Activated CD8-positive, alpha-beta T cell treated with anti-CD3 and anti-CD28 coated beads for 36 hours (primary cell): ENCODE measurements at places on chromosomes 7 and 10. TPM values are rescaled to one million over a fixed set of nuclear protein-coding genes. Genes with fewer than 3 reads are reported as not detected.

DNA sequence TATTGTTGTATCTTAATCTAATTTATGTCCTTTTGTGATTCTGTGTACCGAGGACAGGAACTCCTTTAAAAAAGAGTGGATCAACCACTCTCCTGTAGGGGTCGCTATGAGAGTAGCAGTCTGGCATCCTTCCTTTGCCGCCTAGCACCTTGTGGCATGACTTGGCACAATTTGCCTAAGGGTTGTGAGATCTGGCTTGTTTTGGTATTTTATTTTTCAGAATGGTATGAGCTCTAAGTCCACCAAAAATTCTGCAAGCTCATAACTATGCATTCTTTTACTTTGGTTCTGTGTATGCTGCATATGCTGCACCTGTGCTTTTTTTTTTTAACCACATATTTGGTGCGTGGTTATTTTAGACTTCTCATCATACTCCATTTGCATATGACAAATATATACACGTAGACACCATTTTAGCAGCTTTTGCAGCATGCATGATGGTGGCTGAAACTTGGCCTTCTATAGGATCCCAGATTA lies 112.8 kb downstream of the CDK14 start:
- DNase-seq: peak; percentile 18
- H3K36me3 ChIP-seq: no peaks in the 10 kb centered on the region
- no peak overlapping the region for H3K27ac ChIP-seq
- H3K4me3 ChIP-seq: no peak overlapping the region
- H3K4me1 ChIP-seq: no peaks in the 10 kb centered on the region

DNA sequence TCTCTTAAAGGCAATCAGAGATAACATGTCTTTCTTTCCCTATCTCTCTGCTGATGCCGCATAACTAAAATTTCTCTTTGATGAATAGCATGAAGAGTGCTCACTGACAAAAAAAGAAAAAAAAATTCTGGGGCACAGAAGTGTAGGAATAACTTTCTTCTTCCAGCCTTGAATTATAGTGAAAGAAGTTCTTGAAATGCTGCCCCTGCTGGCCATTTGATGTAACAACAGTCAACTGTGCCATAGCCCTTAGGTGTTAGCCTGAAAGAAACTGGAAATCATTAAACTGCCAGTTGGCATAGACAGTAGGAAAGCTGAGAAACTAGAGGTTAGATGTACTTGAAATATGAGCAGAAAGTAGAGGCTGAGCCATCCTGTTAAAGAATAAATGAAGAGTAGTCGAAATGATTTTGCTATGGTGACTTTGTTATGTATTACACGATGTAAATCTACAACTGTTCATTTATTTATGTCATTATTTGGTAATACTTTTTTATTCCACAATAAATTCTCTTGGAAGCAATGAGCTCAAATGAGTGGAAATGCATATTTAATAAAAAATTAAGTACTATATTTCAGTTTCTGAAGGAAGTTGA lies 48.3 kb upstream of the FAM171A1 start:
- no peak overlapping the region for H3K27ac ChIP-seq
- no peaks in the 10 kb centered on the region for H3K4me1 ChIP-seq
- H3K36me3 ChIP-seq: no peaks in the 10 kb centered on the region
- no peak overlapping the region for H3K4me3 ChIP-seq
- H3K27me3 ChIP-seq: no peaks in the 10 kb centered on the region
- DNase-seq: peak; percentile 39

DNA sequence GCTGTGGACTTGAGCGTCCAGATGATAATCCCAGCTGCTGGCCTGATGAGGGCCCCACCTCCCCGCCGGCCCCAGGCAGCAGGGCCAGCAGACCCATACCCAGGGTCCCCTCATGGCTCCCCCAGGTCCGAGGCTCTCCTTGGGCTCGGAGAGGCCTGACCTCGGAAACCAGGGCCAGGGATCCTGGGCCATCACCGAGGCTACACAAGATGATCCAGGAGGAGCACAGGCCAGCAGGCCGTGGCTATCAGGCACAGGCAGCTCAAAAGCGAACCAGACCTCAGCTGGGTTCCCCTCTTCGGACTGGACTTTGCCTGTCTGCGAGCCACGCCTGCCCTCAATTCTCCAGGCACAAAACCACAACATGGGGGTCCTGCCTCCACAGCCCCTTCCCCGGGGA lies 17.4 kb downstream of the PDGFA start:
- H3K4me1 ChIP-seq: peaks cover 6% of the 10 kb centered on the region
- no peak overlapping the region for H3K4me3 ChIP-seq
- no peak overlapping the region for H3K27ac ChIP-seq
- H3K27me3 ChIP-seq: no peaks in the 10 kb centered on the region

DNA sequence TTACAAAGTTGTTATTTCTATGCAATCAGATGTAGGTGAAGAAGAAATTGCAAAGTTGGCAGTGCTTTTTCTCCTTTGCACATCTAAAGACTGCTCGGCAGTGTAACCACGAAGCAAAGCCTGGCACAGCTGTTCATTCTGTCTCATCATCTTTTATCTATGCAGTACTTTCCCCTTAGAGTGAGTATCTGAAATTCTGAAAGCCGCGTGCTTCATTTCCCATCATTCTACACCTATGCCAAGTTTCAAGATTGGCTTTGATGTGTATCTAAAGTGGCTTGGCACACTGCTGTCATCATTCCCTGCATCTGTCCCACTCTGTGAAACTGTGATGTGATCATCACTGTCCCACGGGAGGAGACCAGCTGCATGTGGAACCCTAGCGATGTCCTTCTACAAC lies 15.2 kb downstream of the SOSTDC1 start:
- H3K27ac ChIP-seq: no peak overlapping the region
- no peak for DNase-seq
- H3K4me3 ChIP-seq: no peak overlapping the region
- H3K27me3 ChIP-seq: no peaks in the 10 kb centered on the region
- peaks cover 2% of the 10 kb centered on the region for H3K4me1 ChIP-seq

SCART1 gene
- 2.8 TPM for total RNA-seq

MLXIPL gene
- total RNA-seq: not detected

DNA sequence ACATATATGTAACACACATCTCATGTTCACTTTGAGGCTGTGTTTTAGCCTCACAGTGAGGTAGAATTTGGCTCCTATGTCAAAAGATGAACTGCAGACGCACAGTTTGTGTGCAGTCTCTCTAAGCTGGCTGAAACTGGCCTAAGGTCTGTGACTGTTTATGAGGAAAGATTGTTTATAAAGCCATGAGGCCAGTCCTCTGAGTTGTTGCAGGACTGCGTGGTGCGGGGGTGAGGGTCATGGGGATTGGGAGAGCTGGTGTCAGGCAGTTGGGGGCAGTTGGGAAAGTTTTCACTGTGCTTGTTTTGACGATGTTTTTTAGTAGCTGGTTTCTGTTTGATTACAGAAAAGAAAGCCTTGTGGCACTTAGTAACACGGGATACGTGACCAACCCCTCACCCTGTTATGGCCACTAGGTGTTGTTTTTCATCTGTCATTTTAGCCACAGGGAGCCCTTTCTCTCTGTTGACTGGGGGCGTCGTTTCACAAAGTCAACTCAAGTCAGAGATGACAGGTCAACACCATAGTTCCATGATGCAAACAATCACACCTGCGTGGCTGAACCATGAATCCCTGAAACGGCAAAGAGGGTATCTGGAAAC lies 310.9 kb downstream of the CCDC3 start:
- H3K27ac ChIP-seq: peak overlapping the region; percentile 60
- H3K27me3 ChIP-seq: no peaks in the 10 kb centered on the region
- H3K4me1 ChIP-seq: peaks cover 4% of the 10 kb centered on the region
- DNase-seq: peak; percentile 29
- no peak overlapping the region for H3K4me3 ChIP-seq
- no peaks in the 10 kb centered on the region for H3K36me3 ChIP-seq

DNA sequence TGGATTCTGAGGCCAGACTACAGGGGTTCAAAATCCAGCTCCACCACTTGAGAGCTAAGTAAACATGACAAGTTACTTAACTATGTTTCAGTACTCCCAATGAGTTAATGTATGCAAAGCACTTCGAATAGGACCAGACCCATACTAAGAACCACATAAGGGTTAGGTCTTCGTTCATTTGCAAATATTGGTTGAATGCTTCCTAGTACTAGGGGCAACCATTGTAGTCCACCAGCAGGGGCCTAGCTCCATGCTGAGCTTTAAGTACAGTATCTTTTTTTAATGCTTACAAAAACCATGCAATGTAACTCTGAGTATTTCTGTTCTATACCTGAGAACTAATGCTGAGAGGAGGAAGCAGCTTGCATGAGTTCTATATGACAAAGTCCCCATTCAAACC lies 80.4 kb upstream of the PDE1C start:
- H3K36me3 ChIP-seq: no peaks in the 10 kb centered on the region
- H3K4me3 ChIP-seq: no peak overlapping the region
- no peak overlapping the region for H3K27ac ChIP-seq
- DNase-seq: no peak
- H3K4me1 ChIP-seq: no peaks in the 10 kb centered on the region

- no peak overlapping the region for H3K27ac ChIP-seq
- no peaks in the 10 kb centered on the region for H3K36me3 ChIP-seq
- H3K27me3 ChIP-seq: peaks cover 2% of the 10 kb centered on the region
- peaks cover 5% of the 10 kb centered on the region for H3K4me1 ChIP-seq
Measured at GRCh38 chr7:74312418-74313028, 23.3 kb downstream of the CLIP2 start.

DNA sequence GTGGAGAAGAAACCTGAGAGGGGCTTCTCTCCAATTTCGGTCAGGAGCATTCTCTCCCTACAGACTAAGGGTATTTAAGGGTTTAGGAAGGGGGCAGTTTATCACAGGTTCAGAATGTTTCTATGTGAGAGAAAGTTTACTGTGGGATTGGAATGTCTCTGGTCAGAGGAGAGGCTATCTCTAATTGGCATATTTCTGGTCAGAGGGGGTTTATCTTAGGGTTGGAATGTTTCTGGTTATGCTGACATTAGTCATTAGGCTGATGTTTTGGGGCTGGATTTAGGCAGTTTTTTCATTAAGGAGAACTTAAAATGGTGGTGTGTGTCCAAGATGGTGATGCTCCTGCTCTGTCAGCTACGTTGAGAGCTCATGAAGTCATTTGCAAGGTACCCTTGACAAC lies 758.0 kb downstream of the TYW1 start:
- no peaks in the 10 kb centered on the region for H3K27me3 ChIP-seq
- H3K4me1 ChIP-seq: no peaks in the 10 kb centered on the region
- no peaks in the 10 kb centered on the region for H3K36me3 ChIP-seq
- DNase-seq: no peak
- no peak overlapping the region for H3K4me3 ChIP-seq
- H3K27ac ChIP-seq: no peak overlapping the region
